ENCODE measurements at places on chromosomes 13 and 19. TPM values are rescaled to one million over a fixed set of nuclear protein-coding genes. Genes with fewer than 3 reads are reported as not detected.

FLT3LG gene
- polyA plus RNA-seq = 14.0 TPM

UGGT2 gene
- polyA plus RNA-seq = 8.2 TPM

CD33 gene
- 5.0 TPM for polyA plus RNA-seq

FPR1 gene
- polyA plus RNA-seq = 4.4 TPM

DNA sequence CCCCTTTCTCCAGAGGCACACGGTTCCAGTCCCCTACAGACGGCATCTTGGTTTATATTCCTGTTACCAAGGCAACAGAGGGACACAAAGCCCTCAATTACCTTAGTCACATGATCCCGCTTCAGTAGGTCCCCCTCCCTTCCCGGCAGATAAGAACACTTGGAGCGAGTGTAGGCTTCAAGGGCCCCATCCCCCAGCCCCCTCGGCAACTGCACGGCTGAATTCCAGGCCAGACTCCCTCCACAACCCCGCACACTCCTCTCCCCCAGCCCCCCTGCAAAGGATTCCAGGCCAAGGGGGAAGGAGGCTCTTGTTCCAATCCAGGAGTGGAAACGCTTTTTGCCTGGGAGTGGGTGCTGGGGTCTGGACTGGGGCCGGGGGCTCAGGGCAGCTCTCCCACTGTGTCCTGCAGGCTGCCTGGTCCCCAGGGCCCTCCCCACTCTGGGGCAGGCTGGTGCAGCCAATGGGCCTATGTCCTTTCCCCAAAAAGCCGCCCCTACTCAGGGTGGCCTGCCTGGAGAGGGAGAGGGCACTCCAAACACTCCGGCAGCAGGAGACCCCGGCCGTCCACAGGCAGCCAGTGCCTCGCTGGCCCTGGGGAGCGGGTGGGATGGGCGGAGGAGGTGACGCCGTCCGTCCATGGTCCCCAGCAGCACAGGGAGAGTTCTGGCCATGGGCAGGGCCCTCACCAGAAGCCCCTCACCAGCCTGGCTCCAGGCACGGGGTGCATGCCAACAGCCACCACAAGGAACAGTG, 62.6 kb downstream of the MLLT1 start:
- DNase-seq = peak; percentile 50

DNA sequence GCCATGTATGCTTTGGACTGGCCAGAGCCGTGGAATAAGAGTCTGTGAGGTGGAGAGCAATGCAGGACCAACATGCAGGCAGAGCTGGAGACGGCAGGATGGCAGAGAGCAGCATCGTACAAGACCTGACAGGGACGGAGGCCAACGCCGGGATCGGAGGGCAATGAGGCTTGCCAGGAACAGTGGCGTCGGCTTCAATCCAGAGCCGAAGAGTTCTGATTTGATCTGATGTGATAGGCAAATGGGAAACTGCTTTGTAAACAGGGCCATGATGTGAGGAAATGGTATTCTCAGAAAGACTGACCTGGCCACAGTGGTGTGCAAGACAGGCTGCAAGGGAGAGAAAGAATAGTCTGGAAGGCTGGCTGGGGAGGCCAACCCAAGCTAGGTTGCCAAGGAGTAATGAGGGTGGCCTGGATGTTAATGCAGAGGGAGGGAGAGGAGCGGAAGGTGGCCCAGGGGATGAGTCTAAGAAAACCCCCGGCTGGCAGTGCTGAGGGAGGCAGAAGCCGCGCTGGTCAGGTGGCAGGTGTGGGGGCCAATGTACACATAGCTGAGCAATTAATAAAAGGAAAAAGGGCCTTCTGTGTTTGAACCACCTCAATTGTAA, 26.7 kb downstream of the RCBTB2 start:
- DNase-seq = peak; percentile 21

GRCh38 chr19:48493718-48494401, 17.8 kb downstream of the LMTK3 start:
- no peak for DNase-seq

GRCh38 chr19:11208561-11209471, 11.5 kb upstream of the KANK2 start:
- no peak for DNase-seq

GRCh38 chr13:100290165-100290801, 201.4 kb downstream of the PCCA start:
- no peak for DNase-seq

DNA sequence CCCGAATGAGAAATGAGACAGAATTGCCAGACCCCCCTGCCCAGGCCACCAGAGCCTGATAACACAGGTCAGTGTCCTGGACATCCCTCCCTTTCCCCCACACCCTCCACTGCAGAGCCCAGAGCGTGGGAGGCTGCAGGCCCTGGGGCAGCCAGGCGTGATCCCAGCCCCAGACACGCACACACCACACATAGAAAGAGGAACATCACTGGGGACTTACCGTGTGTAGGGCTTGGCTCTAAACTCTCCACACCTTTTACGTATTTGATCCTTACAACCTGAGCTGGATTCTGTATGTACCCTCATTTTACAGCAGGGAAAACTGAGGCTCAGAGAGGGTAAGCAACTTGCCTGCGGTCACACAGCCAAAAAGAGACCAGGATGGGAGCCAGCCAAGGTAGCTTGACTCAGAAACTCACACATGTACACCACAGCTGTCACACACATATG, 334 bp upstream of the ANGPTL6 start:
- DNase-seq = no peak

- DNase-seq = no peak
Measured at GRCh38 chr13:69291292-69291906, 816.2 kb upstream of the ATXN8OS start.

DNA sequence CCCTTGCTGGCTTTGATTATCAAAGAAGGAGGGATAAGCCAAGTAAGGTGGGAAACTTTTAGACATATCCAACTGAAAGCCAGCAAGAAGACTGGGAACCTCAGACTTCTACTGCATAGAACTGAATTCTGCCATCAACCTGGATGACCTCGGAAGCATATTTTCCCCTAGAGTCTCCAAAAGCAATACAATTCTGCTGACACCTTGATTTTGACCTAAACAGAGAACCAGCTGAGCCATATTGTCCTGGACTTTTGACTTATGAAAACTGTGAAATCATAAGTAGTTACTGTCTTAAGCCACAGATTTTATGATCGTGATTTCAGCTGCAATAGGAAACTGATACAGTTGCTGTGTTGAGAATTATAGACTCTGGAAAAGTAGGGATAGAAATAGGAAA, 227.6 kb downstream of the PCDH20 start:
- DNase-seq = no peak

DNA sequence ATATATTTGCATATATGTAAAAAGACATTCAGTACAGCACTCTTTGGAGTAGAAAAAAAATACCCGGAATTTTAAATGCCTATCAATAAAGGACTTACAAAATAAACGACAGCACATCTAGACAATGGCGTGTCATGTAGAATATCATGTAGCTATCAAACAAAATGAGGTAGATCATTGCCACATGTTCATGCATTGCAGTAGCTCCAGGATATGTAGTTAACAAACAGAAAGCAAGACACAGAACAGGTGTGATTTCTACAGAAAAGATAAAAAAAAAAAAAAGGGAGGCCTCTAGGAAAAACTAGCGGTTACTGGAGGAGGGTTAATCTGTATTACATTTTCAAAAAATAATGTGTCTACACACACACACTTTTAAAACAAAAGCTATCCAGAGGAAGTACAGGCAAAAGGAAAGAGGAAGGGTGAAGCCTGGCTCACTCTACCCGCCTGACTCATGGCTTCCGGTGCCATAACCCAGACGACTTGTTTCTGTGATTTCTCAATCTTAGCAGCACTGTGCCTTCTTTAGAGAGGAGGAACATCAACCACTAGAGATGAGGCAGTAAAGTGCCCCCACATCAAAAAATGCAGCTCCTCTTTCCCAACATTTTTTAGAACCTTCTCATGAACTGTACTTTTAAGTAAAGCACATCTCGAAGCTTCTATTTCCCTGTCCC, 6.9 kb downstream of the KCTD12 start:
- DNase-seq = peak; percentile 60

DNA sequence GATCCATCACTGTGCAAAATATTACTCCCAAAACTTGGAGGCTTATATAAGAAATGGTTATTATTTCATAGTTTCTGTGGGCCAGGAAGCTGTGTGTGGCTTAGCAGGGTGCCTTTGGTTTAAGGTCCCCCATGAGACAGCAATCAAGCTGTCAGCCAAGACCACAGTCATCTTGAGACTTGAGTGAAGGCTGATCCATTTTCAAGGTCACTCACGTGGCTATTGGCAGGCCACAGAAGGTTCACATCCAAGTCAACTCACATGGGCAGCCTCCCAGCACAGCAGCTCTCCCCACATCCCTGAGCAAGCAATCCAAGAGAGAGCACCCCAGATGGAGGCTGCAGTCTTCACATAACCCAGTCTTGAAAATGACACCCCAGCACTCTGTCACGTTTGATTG, 537.4 kb downstream of the MYO16 start:
- DNase-seq = no peak

GRCh38 chr13:93235258-93236015, 8.8 kb downstream of the GPC6 start:
- DNase-seq = no peak

- DNase-seq = no peak
Measured at GRCh38 chr13:71417205-71417604, 449.8 kb downstream of the DACH1 start.

DNA sequence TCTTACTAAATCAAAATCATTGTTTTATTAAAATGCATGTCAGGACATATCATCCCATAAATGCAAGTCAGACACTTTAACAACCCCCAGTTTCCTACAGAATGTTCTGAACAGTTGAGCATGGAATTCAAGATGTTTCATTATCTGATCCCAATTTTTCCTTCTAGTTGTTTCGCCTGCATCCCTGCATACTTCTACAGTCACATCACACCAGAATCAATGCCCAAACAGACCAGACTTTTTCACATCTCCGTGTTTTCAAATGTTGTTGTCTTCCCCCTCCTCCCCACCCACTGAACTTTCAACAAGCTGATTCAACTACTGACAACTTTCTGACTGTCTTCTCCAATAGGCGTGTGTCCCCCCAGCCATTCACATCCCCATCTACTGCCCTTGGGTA, 48.6 kb downstream of the LHFPL6 start:
- DNase-seq = no peak

DNA sequence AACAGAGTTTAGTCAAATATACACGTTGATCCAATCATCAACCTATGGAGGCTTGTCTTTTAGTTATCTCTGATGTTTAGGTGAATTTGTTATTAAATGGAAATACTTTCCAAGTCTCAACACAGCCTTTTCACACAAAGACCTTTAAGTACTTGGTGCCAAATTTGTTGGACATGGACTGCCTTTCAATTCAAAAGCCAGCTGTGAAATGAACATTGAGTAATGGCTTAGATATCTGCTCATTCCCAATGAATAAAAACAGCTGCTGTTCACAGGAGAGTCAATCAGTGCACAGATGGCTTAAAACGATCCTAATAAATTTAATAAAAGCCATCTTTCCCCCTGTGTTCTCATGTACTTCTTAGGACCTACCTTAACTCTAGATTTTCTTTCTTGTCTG, 19.9 kb upstream of the DHRS12 start:
- no peak for DNase-seq

- DNase-seq = no peak
Measured at GRCh38 chr13:58619396-58620113, 988.0 kb downstream of the PCDH17 start.

DNA sequence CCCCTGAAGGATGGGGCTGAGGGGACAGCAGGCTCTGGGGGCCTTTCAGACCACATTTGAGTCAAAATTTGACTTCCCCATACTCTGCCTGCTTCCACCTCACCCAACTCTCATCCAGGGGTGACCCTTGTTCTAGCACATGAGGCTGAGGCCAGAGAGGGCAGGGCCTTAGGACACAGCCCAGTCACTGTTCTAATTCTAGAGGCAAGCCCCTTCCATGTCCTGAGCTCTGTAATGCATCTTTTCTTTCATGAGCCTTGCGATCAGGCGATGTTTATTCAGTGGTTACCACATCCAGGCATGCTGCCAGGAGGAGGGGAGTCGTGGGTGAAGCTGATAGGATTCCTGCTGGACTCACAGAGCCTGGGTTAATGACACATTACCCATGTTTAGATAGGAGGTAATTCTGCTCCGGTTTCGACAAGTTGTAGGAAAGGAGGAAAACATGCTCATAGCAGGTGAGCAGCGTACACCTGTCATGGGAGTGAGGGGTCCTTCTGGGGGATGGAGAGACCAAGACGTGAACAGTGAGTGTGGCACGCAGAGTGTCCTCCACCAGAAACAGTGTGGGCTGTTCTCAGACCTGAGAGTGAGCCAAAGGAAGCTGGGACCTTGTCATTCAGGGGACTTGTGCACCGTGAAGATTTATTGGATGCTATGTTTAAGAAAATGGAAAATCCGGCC, 9.3 kb downstream of the RPS9 start:
- peak; percentile 82 for DNase-seq

GRCh38 chr19:28539759-28540158, 673.2 kb downstream of the UQCRFS1 start:
- no peak for DNase-seq

DNA sequence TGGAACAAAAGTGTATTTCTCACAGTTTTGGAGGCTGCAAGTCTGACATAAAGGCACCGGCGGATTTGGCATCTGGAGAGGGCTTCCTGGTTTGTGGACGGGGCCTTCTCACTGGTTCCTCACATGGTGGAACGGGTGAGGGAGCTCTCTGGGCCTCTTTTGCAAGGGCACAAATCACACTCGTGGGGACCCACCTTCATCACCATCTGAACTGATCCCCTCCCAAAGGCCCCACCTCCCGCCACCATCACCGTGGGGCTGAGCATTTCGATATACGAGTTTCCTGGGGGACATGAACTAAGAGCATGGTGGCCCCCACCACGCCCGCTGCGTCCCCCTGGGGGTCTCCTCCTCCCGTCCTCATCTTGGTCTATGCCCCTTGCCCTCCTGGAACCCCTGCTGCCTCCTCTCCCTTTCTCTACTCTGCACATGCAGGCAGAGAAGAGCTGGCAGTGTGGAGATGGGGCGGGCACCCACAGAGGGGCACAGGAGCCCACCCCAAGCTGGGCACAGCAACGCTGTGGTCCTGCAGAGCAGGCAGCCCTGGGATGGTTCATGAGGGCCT, 20.8 kb upstream of the SPACA7 start:
- no peak for DNase-seq

GRCh38 chr13:75636436-75637180, 478 bp downstream of the LMO7 start:
- peak; percentile 9 for DNase-seq

DNA sequence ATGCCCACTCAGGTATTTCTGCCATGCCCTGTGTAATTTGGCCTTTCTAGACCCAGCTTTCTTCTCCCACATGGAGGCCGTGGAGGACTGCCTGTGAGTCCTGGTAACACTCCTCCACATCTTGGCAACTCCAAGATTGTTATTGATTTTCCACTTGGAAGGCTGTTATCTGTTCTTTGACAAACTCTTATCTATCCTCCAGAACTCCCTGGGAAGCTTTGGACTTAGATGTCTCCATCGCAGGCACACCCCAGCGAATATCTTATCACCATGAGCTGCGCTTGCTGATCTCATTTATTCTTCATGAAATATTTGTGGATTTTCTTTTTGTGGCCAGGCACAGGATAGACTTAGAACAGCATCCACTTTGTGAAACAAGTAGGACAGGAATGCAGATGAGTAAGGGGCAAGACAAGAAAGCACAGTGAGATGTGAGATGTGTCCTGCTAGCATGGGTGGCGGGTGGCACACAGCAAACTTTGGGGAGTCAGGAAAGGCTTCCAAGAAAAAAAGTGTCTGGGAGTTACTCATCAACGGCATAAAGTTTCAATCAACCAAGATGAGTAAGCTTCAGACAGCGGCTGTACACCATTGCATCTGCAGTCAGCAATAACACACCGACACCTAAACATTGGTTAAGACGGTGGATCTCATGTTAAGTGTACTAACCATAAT, 84.5 kb upstream of the IRS2 start:
- DNase-seq = no peak
